ENCODE measurements at places on chromosomes 4 and X. TPM values are rescaled to one million over a fixed set of nuclear protein-coding genes. Genes with fewer than 3 reads are reported as not detected.

Gene CACNA1F
- total RNA-seq: not detected

DNA sequence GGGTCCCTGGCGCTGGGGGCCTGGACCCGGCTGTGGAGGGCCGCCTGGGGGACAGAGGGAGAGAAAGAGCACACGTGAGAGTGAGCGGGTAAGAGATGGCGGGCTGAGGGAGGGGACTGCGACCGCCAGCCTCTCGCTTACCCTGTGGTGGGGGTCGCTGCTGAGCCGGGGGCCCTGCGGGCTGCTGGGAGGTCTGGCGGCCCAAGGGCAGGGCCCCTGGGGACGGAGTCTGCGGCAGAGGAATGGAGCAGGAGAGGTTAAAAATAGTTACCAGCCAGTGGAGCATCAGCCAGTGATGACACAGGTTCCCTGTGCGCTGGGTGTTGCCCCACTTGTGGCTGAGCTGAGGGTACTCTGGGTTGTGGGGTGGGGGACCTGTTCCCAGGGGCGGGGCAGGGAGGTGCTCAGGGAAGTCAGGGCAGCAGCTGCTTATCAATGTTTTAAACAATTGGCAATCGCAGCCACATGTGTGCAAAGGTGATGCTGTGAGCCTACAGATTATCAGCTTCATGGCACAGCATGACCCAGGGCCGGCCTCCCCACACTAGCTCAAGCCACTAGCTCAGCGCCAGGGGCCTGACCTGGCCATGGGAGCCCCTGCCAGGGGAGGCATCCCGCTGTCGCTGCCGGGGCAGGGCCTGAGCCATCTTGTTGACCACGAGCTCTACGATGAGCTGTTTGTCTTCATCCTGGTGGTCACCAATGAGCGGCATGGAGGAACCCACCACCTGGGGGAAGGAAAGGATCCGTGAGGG is 7.5 kb upstream of the TIMP1 start:
- peaks cover 28% of the 10 kb centered on the region for H3K4me1 ChIP-seq
- peaks cover 9% of the 10 kb centered on the region for H3K36me3 ChIP-seq
- no peak overlapping the region for H3K4me3 ChIP-seq
- no peak overlapping the region for H3K27ac ChIP-seq
- DNase-seq: no peak

GRCh38 chr4:19531906-19532848 is 719.5 kb upstream of the SLIT2 start:
- H3K27me3 ChIP-seq: peaks cover 5% of the 10 kb centered on the region
- no peaks in the 10 kb centered on the region for H3K36me3 ChIP-seq

DNA sequence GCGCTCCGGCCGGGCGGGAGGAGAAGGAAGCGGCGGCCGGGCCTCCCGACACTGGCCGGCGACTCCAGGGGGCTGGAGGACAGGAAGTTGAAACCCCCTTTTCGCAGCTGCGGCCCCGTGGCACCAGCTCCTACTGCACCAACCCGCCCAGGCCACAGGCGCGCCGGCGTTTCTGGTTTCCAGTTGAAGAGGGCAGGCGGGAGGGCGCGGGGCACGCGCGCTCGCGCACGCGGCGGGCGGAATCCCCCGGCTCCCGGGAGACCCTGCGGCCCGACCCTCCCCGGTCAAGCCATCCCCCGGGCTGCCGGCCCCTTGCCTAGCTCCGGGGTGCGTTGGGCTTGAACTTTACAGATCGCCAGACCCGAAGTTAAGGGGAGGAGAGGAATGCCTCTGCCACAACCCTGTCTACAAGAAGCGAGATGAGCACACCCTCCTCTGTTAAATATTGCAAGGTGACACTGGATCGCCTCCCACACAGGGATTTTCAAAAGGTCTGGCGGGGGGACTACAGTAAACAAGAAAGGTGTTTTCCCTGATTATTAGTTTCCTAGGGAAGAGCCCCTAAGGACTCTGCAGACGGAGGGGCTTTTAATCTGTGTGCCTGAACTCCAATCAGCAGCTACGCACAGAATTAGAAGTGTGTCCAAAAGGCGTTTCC is 1.4 kb downstream of the ELOVL6 start:
- H3K27ac ChIP-seq: peak overlapping the region; percentile 90
- H3K4me1 ChIP-seq: peaks cover 26% of the 10 kb centered on the region
- H3K4me3 ChIP-seq: peak overlapping the region; percentile 99
- no peaks in the 10 kb centered on the region for H3K36me3 ChIP-seq

Gene HS3ST1
- 0.27 TPM for total RNA-seq

DNA sequence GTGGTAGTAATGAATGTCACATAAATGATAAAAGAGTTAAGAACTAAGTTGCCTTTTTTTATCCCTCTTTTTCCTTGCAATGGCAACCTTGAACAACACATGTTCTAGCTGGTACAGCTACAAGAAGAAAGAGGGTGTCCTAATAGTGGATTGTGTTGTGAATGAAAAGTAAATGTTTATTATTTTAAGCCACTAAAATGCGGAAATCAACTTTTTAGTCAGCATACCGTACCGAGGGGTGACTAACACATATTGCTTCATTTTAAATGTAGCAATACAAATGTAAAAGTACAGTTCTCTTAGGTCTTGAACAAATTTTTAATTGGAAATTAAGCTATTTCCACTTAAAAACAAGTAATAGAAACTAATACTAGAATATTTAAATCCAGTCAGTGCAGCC is 17.7 kb upstream of the AP1AR start:
- H3K4me3 ChIP-seq: no peak overlapping the region
- H3K27me3 ChIP-seq: peaks cover 35% of the 10 kb centered on the region

DNA sequence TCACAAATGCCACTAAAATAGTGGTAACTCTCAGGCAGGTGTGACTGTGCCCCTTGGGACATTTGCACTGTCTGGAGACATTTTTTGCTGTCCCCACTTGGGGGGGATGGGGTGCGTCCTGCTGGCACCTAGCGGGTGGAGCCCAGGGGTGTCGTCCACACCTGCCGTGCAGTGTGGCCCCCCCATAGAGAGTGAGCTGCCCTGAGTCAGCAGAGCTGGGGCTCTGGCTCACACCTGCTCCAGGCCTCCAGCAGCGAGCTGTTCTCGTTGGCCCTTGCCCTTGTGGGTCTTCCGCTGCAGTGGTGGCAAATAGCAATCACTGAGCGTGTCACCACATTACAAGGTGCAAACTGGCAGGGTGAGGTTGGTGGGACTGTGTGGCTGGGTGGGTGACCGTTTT is 64.6 kb downstream of the CLDN34 start:
- peak overlapping the region; percentile 23 for H3K27ac ChIP-seq
- no peak overlapping the region for H3K4me3 ChIP-seq
- no peaks in the 10 kb centered on the region for H3K36me3 ChIP-seq
- no peaks in the 10 kb centered on the region for H3K27me3 ChIP-seq
- no peak for DNase-seq

Gene CCDC120
- 8.5 TPM for total RNA-seq

GRCh38 chrX:134797390-134797700 is 139.1 kb upstream of the PLAC1 start:
- DNase-seq: no peak
- H3K27me3 ChIP-seq: no peaks in the 10 kb centered on the region
- no peaks in the 10 kb centered on the region for H3K36me3 ChIP-seq
- H3K4me1 ChIP-seq: peaks cover 25% of the 10 kb centered on the region

DNA sequence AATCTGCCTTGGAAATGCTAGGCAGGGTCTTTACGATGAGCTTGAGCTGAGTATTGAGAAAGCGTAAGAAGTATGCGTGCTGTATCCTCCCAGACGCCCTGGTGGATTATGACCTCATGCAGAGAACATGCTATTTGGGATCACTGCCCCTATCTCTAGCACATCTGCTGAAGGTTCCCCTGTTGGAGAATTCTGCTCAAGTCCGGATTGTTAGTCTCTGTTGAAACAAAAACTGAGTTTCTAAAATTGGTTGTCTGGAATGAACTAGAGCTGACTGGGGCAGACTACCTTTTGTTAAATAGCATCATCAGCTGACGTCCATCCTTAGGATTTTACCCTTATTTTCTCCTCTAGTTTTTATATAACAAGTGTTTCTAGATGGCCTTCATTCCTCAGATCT is 7.5 kb downstream of the FHDC1 start:
- H3K4me1 ChIP-seq: peaks cover 68% of the 10 kb centered on the region
- peaks cover 40% of the 10 kb centered on the region for H3K36me3 ChIP-seq
- H3K27me3 ChIP-seq: no peaks in the 10 kb centered on the region
- H3K27ac ChIP-seq: peak overlapping the region; percentile 16

- no peaks in the 10 kb centered on the region for H3K4me1 ChIP-seq
- no peaks in the 10 kb centered on the region for H3K27me3 ChIP-seq
- H3K27ac ChIP-seq: no peak overlapping the region
- no peak overlapping the region for H3K4me3 ChIP-seq
- no peak for DNase-seq
These were observed 6.5 kb downstream of the HMGN5 start for GRCh38 chrX:81195259-81195658.

GRCh38 chrX:75291611-75292010 is 17.7 kb downstream of the UPRT start:
- H3K4me1 ChIP-seq: no peaks in the 10 kb centered on the region
- peaks cover 2% of the 10 kb centered on the region for H3K36me3 ChIP-seq
- no peak overlapping the region for H3K4me3 ChIP-seq
- DNase-seq: no peak
- no peaks in the 10 kb centered on the region for H3K27me3 ChIP-seq

GRCh38 chr4:78707793-78708192 is 68.4 kb upstream of the BMP2K start:
- H3K4me1 ChIP-seq: peaks cover 6% of the 10 kb centered on the region
- no peak overlapping the region for H3K27ac ChIP-seq
- no peaks in the 10 kb centered on the region for H3K36me3 ChIP-seq
- no peak overlapping the region for H3K4me3 ChIP-seq
- DNase-seq: no peak

Gene WDR17
- total RNA-seq: 0.67 TPM

DNA sequence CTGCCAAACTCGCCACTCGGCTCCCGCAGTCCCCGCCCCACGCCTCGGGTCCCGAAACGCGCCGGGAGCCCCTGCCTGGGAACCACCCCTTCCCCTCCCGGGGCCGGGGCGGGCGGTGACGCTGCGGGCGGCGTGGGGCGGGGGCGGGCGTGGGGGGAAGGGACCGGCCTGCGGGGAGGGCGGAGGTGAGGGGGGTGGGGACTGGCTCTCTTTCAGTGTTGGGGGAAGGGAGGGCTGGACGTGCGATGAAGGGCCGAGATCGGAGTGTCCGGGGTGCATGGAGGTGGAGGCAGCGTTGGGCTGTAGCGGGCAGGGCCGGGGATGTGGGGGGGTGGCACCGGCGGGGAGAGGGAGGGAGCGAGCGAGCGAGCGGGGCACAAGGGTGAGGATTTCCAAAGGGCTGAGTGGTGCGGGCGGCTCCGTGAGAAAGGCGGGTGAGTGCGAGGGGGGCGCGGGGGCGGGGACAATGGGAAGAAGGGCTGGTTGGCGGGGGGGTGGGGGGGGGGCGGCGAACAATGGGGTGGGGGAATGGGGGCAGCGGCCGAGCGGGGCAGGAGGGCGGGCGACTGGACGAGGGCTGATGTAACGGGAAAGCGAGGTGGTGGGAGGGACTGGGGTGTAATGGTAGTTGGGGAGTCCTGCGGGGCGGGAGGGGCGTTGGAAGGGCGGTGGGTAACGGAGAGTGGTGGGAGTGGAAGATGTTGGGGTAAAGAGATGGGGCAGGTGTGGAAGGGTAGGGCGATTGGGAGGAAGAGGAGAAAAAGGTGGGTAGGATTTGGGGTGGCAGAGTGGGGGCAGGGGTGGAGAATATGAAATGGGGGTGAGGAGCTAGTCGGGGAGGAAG is 578 bp downstream of the DCUN1D4 start:
- peak overlapping the region; percentile 87 for H3K4me3 ChIP-seq
- H3K27me3 ChIP-seq: no peaks in the 10 kb centered on the region
- peak overlapping the region; percentile 96 for H3K27ac ChIP-seq
- DNase-seq: peak; percentile 86

GRCh38 chrX:65993915-65994460 is 45.9 kb downstream of the VSIG4 start:
- H3K36me3 ChIP-seq: no peaks in the 10 kb centered on the region
- no peak overlapping the region for H3K27ac ChIP-seq
- no peaks in the 10 kb centered on the region for H3K27me3 ChIP-seq
- H3K4me1 ChIP-seq: no peaks in the 10 kb centered on the region

GRCh38 chrX:136665258-136665900 is 17.4 kb downstream of the CD40LG start:
- no peaks in the 10 kb centered on the region for H3K4me1 ChIP-seq
- H3K27me3 ChIP-seq: no peaks in the 10 kb centered on the region
- H3K36me3 ChIP-seq: peaks cover 3% of the 10 kb centered on the region
- no peak overlapping the region for H3K27ac ChIP-seq
- no peak overlapping the region for H3K4me3 ChIP-seq

Gene CFAP47
- total RNA-seq: not detected

- H3K36me3 ChIP-seq: no peaks in the 10 kb centered on the region
- no peaks in the 10 kb centered on the region for H3K4me1 ChIP-seq
- no peak for DNase-seq
These were observed 48.6 kb upstream of the ARSJ start for GRCh38 chr4:114028071-114028470.

Gene PGRMC2
- total RNA-seq: 79.2 TPM

Gene FTSJ1
- 47.6 TPM for total RNA-seq

Gene PQBP1
- total RNA-seq: 78.3 TPM

Gene RIPPLY1
- not detected for total RNA-seq

- no peak overlapping the region for H3K27ac ChIP-seq
- DNase-seq: no peak
- H3K4me3 ChIP-seq: no peak overlapping the region
These were observed 36.0 kb downstream of the FUNDC1 start for GRCh38 chrX:44506678-44507077.

DNA sequence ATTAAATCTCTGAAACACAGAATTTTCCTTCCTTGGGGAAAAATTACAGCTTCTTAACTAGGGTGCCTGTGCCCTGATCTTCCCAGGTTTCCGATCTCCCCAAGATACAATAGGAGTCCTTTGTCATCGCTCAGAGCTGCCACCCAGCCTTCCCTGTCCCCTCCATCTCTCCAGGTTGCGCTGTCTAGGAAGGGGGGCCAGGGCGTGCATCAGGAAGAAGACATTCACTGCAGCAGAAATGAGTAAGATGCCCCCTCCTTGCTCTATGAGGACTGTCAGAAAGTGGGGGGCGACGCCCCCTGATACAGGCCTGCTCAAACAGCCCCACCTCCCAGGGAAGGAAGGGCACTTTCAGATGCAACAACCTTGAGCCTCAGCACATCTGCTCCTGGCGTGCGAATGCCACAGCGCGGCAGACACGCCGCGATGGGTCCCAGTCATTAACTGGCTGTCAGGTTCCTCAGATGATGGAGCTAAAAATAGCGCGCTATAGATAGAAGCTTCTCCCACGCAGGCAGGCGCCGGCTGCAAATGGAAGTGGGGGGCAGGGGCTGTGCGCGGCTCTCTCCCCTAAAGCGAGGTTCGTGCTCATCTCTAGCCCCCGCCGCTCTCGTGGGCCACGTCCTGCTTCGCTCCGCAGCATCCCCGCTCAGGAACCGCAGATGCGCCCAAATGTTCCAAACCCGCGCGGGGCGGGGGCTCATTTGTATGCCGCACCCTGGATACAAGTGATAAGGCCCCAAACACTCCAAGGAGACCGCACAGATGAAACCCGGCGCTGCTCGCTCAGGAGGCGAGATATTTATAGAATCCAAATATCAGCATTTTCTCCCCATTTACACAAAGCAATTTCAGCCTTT is 57.6 kb upstream of the LGI2 start:
- no peaks in the 10 kb centered on the region for H3K4me1 ChIP-seq
- no peaks in the 10 kb centered on the region for H3K36me3 ChIP-seq
- peaks cover 21% of the 10 kb centered on the region for H3K27me3 ChIP-seq
- H3K4me3 ChIP-seq: no peak overlapping the region

Gene SLC2A9
- total RNA-seq: 0.43 TPM
